ENCODE measurements at places on chromosomes 1 and 21.

- peak; percentile 37 for DNase-seq
These were observed 750 bp downstream of the NECAP2 start for GRCh38 chr1:16441282-16441665.

DNA sequence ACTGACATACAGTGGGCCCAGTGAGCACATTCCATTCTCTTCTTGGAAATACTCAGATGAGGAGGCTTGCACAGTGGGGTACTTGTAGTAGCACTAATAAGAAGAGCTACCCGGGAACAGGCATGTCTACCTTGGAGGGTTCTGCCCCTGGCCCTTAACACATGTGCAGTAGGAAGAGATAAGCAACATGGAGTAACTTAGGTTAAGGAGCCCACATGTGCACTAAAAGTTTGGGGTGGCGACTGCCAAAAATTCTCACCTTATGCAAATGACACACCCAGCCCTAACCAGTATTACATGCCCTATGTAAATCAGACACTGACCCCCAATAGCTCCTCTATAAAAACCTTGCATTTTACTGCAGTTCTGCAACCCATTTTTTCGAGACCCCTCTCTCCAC, 1313.3 kb downstream of the KCNT2 start:
- no peak for DNase-seq

DNA sequence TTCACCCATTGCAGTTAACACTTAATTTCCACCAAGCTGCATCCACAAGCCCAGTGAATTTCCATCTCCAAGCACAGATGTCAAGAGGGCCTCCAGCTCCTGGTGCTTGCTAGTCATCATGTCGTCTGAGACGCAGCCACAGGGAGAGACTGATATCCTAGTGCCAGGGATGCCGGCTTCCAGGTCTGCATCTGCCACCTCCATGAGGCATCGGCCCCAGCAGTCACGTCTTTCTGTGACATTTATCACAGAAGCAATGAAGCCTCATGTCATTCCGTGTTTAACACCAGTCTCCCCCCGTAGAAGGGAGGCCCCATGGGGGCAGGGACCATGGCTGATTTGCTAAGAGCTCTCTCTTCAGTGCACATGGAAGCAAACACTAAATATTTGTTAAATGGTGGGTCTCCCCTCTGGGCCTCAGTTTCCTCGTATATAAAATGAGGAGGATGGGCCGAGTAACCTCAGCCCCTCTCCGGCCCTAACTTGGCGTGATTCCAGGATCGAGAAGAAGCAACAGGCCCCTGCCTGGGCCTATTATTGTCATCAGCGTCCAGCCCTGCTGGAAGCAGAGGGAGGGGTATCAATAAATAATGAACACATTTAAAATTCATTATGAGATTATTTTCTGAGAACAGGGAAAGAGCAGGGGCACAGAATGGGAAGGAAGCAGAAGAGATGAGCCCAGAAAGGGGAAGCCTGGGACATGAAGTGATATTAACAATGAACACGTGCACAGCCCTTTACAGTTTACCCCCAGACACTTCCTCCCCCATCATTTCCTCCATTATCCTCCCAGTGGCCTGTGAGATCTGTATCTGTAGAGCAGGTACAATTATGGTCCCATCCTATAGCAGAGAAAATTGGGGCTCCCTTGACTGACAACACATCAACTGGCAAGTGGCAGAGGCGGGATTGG, 837 bp upstream of the C1QB start:
- DNase-seq, result no peak

DNA sequence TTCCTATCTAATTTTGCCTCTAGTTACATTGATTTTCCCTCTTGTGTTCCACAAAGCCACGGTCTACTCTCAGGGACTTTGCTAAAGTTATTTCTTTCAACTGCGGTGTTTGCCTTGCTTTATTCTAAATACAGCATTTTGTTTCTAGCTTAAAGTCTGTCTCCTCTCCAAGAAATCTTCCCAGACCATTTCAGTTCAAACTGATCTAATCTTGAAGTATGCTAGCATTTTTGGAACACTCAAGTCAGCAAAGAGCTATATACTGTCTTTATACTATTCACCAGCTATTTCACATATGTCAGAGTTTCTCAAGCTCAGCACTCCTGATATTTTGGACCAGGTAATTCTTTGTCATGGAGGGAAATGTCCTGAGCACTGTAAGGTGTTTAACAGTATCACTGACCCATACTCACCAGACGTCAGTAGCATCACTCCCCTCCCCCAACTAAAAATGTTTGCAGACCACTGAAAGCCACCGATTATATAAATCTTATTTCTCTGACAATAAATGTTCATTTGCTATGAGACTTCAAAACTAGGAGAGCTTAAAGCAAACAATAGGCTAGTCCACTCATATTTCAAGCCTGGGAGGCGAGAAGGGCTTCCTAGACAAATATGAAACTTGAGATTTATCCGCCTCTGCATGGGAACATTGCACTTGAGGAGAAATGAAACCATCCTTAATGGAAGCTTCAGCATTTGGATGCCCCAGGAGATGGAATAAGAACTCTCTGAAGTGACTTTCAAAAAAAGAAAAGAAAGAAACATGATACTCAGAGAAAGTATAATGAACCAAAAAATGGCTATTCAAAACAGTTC, 81.1 kb downstream of the KIAA0319L start:
- DNase-seq, result no peak

GRCh38 chr21:37904856-37905255, 11.4 kb downstream of the KCNJ6 start:
- no peak for DNase-seq

- DNase-seq, result peak; percentile 71
These were observed 102.4 kb upstream of the ZNF281 start for GRCh38 chr1:200512191-200512590.

Measured in cardiac fibroblast (primary cell).